ENCODE measurements at places on chromosomes 6 and 20.
A peak's percentile ranks its signal among the peaks of the same experiment; 100 is the strongest.

GRCh38 chr6:54308289-54308985 lies at the start of gene TINAG:
TINAG (plus strand) TSS chr6:54308441; CDS start chr6:54308551, 110 bp downstream.
- DNase-seq: no peak

DNA sequence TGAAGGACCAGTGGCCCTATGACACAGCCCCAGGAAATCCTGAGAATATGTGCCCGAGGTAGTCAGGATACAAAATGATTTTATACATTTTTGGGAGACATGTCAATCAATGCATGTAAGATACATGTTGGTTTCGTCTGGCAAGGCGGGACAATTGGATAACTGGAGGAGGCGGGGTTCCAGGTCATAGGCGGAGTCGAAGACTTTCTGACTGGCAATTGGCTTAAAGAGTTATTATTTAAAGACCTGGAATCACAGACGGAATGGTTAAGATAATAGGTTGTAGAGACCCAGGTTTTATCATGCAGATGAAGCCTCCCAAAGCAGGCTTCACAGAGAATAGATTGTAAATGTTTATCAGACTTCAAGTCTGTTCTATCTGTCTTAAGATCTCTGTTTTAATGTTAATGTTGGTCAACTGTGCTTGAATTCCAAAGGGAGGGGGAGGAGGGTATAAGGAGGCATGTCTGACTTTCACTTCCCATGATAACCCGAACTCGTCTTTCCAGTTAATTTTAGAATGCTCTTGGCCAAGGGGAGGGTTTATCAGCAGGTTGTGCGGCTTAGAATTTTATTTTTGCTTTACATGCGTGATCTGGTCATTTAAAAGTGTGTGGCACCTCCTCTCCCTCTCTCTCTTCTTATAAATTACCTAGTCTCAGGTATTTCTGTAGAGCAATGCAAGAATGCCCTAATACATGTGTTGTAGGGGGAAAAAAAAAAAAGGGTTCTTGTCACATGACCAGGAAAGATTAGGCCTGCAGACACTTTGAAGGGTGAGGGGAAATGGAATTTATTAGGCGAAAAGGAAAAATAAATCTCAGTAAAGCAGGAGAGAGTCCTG lies 230.7 kb downstream of the NFATC2 start:
- peak; percentile 21 for DNase-seq

- DNase-seq: no peak
Measured at GRCh38 chr6:43939281-43940070, 169.5 kb downstream of the VEGFA start.

DNA sequence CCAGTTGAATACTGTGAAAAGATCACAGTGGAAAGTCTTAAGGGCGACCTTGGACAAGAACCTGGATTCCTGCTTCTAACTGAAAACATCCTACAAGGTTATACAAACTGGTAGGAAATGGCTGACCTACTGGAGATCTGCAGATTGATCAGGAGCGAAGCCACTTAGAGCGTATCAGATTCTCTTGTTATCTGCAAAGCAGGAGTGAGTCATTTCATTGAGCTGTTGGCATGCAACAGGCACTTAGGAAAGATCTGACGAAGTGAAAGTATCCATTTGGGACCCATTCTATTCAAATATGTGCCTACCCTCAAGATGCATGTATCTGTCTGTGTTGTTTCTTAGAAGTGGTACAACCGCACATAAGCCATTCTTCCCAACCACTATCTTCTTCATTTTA lies 131.2 kb upstream of the RIN2 start:
- no peak for DNase-seq

DNA sequence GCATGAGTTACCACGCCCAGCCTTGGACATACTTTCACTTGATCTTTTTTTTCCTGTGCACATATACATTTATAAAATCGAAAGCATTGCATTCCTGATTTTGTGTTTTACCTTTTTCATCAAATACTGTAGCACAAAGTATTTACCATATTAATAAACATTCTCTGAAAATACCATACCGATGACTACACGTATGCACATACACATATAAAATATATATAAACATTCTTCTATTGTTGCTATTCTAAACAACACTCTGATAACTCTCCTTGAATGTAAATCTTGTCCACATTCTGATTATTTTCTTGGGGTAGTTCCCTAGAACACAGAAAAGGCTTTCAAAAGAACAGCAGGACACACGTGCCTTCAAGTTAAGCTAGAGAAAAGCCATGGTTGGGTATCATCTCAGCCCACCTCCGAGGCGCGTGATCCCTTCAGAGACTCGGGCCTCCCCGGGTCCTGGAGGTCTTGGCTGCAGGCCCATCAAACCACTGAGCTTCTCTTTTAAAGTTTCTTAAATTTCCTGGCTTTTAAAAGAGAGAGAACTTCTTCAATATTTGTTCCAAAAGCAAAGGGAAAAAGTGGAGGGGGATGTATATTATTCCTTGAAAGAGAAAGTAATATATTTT lies 198.1 kb downstream of the MYLK4 start:
- DNase-seq: no peak

DNA sequence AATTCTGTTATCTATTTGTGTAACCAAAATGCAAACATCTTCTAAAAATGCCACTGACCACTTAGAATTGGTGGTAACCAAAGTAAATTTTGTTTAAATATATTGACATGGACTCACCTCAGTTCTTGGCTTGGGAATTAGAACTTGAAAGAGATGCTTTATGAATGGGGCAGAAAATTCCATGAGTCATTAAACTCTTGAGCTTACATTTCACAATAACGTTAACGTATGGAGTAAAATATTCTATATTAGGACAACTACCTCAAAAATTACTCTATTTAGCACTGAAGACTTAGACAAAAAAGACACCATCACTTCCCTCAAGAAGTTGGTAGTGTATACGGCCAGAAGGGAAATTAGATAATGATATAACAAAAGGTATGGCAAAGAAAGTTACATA lies 752.2 kb upstream of the MARCKS start:
- peak; percentile 23 for DNase-seq

DNA sequence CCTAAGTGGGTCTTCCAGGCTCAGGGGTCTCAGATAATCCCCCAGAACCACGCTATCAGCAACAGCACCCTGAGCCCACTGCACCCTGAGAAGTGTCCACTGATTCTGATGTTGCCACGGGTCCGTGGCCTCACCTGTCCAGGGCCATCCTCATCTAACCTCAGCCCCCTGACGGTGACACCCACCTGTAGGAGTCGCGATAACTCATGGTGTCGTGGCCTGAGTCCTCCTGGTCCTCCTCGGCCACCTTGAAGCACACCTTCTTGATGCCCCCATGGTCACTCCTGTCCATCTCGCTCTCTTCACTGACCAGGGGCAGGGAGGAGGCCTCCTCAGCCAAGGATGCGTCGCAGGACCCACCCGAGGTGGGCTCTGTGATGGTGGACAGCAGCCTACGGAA lies 182.1 kb downstream of the PREX1 start:
- no peak for DNase-seq

DNA sequence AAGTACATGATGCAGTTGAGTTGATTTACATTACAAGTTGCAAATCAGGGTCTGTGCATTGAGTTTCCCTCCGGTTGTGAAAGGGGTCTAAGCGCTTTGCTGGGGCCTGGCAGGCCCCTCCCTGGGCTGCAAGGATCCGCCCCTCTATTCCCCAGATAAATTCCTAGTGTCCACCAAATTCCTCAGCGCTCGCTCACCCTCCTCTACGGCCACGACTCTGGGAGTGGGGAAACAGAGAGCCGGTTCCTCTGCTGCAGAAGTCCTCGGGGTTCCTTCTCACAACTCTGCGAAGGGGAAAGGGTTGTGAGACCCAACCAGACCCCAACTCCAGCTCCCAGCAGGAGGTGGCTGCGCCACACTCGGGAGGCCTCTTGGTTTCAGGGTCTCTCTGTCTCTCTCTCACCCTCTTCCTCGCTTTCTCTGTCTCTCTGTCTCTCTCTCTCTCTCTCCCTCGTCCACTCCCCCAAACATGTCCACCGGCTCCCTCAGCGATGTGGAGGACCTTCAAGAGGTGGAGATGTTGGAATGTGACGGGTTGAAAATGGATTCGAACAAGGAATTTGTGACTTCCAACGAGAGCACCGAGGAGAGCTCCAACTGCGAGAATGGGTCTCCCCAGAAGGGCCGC lies at the start of gene TCF21:
TCF21 (plus strand) TSS at position 185 of the 628 bp plus-strand sequence; CDS start at position 470, 285 bp downstream.
- no peak for DNase-seq

GRCh38 chr6:105014954-105015353 lies 58.0 kb downstream of the LIN28B start:
- no peak for DNase-seq

DNA sequence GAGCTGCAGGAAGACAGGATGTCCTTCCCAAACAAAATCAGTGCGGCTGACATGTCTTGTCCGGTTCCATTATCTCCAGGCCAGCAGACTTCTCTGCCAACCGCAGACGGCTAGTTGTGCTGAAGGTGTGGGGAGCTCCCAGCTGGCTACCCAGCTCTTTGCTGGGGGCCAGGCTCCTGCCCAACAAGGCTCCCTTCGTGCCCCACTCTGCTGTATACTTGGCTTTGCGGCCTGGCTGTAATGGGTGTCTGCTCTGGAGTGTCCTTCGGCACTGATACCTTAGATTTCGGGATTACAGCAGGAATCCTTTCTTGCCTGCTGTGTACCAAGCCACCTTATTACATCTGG lies 48.7 kb upstream of the IRF4 start:
- no peak for DNase-seq

- DNase-seq: no peak
Measured at GRCh38 chr20:36881888-36882287, 6.0 kb downstream of the TLDC2 start.

DNA sequence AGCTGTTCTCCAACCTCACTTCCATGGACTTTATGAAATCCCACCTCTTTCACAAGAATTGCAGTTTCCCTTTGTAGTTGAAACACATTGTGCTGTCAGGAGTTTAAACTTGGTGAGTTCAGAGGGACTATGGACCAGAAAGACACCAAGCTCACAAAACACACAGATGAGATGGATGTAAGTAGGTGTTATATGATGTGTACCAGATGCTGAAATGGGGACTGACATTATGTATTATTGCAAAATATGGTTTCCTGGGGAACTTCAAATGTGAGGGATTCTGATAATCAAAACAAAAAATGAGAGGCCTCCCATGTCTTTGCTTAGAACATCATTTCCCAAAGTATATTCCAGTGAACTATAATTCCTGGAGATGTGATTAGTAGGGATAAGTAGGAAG lies 401.1 kb upstream of the ARID1B start:
- DNase-seq: no peak

GRCh38 chr6:125662296-125662695 lies 87.1 kb upstream of the HEY2 start:
- no peak for DNase-seq

GRCh38 chr20:63893999-63894357 lies 948 bp upstream of the DNAJC5 start:
- DNase-seq: no peak

- no peak for DNase-seq
Measured at GRCh38 chr6:165930668-165931214, 236.9 kb downstream of the TBXT start.

- no peak for DNase-seq
Measured at GRCh38 chr20:56956534-56956933, 309.9 kb downstream of the BMP7 start.
